Activated naive CD8-positive, alpha-beta T cell treated with anti-CD3 and anti-CD28 coated beads for 36 hours (primary cell): ENCODE measurements at places on chromosomes 16 and 17.

GRCh38 chr16:49485663-49486062 is 112.1 kb downstream of the C16orf78 start:
- no peak for DNase-seq

DNA sequence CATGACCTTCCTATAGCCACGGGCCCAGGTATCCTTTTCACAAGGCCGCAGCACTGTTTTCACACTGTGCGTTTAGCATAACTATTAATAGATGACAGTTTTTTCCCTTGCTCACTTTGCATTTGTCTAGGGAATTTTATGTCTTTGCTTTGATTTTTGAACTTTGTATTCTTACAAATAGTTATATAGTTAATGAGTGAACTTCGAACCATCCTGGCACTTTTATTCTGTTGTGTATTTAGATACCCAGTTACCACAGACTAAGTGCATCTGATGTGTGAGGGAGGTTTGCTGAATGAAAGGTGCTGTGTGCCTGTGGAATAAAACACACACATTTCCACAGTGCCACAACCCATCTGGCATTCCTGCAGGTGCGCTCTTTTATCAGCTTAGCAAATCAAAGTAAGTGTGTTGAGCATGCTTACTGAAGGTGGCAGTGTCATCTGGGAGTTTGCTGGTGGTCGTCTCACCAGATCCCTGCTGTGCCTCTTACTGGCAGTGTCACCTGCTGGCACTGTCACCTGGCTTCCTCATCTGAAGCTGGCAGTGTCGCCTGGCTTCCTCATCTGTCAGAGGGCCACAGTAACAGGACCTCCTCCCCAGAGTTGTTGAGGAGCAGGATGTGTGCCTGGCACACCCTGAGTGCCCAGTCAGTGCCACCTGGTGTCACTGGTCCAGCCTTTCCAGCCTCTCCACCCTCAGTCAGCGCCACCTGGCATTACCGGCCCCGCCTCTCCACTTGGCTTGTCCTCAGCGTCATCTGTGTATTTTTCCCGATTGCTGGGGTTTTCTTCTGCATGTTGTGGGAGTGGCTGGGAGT is 37.6 kb downstream of the USP10 start:
- no peak for DNase-seq

GRCh38 chr16:50910736-50911100 is 168.8 kb downstream of the CYLD start:
- no peak for DNase-seq

- peak; percentile 59 for DNase-seq
Observed at GRCh38 chr17:21286909-21287702, 2.6 kb downstream of the MAP2K3 start.

GRCh38 chr17:80660527-80661198 is 116.0 kb downstream of the RPTOR start:
- DNase-seq = no peak

- no peak for DNase-seq
Observed at GRCh38 chr17:38702916-38703741, 1.9 kb upstream of the MLLT6 start.

DNA sequence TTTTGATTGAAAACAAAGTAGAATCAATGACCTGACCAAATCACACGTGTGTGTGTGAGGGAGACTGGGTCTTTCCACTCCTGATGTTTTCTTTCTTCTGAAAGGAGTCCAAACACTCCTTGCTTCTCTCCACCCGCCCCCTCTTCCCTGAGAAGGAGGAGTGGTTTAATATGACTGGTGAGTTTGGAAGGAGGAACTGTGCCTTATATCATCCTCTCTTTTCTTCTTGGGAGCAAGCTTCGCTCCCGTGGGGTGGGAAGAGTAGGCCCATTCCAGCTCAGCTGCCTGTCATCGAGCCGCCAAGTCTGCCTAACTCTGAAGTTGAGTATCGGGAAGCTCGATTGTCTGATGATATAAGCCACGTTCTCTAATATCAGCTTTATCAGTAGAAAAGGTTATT is 96.5 kb downstream of the YPEL2 start:
- no peak for DNase-seq

DNA sequence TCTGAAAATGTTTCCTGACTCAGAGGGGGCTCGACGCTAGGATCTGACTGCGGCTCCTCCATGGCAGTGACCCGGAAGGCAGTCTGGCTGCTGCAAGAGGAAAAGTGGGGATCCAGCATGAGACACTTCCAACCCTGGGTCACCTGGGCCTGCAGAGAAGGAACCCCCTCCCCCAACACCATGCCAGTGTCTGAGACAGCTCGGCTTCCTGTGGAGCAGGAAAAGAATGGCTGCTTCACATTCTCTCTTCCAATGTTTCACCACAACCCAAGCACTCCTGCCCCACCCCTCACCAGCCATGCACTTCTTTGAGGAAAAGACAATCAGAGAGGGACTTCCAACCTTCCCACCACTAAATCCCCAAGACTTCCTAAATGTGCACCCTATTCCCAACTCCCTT is 10.8 kb downstream of the TP53 start:
- no peak for DNase-seq

DNA sequence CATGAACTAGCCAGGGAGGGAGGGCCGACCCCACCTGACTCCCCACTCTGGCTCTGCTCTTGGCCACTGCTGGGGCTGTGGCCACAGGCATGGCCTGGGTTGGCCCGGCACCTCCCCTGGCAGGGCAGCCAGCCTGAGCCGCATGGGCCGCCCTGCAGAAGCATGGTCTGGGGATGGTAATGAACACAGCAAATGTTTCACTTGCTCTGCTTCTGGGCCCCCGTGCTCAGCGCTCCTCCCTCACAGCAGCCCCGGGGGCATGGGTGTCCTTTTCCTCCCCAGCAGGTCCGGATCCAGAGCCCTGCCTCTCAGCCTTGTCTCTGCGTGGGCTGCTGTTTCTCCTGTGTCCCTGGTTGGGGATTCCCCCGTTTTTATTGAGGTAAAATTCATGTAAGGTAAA is 30.9 kb upstream of the KCNJ12 start:
- DNase-seq = no peak

DNA sequence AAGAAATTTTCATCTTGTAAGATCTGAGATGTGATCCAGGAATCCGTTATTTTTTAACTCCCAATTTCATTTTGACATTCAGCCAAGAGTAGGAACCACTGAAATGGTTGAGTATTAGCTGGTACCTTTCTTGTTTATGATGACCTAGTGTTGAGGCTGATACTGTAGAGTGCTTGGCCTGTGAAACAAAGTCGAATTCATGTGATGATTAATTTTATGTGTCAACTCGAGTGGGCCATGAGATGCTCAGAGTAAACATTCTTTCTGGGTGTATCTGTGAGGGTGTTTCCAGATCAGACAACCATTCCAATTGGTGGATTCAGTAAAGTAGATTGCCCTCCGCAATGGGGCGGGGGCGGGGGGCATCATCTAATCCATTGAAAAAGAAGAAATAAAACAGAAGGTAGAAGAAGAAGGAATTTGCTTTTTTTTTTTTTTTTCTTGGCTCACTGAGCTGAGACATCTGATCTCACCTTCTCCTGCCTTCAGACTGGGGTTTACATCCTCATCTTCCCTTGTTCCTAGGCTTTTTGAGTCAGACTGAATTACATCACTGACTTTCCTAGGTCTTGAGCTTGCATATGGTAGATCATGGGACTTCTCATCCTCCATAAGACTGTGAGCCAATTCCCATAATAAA is 264.6 kb upstream of the KCNJ16 start:
- no peak for DNase-seq

DNA sequence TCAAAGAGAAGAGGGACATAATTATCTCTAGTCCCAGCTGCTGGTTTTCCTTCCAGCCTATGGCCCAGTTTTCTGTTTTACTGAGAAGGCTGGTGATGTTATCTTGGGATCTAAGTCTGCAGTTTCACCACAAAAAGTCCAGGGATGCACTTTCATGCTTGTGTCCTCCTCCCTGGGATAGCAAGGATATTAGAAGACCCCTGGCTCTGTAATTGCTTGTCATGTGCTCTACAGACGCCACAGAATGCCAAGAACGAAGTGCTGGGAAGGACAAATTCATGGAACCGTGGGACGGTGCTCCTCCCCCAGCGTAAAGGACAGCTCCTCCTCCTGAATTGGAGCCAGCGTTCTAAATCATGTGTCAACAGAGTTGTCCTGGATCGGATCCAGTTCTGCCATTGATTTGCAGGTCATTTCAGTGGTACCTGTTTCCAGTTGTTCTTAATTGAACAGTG is 8.6 kb downstream of the MAPT start:
- no peak for DNase-seq

GRCh38 chr17:6346986-6347385 is 87.9 kb downstream of the AIPL1 start:
- DNase-seq = no peak

DNA sequence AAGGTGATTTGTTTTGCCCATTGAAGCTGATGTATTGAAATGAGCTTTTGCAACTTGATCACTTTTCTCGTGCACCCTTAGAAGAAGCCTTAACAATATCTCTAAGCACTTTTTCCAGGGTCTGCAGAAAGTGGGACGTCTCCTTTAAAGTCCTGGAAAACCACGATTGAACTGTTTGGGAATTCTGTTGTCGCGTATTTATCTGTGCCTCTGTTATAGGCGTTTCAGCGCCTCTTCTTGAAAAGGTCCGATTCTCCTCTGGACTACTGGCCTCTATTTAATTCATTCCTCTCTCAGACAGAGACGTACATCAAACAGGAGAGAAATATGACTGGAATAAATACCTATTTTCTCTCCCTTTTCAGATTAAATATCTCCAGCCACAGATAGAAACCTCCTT is 262.4 kb upstream of the PSMD7 start:
- DNase-seq = no peak

- no peak for DNase-seq
Observed at GRCh38 chr17:30576326-30576861, 99.2 kb downstream of the GOSR1 start.

- DNase-seq = no peak
Observed at GRCh38 chr16:81657224-81657623, 121.9 kb upstream of the PLCG2 start.

DNA sequence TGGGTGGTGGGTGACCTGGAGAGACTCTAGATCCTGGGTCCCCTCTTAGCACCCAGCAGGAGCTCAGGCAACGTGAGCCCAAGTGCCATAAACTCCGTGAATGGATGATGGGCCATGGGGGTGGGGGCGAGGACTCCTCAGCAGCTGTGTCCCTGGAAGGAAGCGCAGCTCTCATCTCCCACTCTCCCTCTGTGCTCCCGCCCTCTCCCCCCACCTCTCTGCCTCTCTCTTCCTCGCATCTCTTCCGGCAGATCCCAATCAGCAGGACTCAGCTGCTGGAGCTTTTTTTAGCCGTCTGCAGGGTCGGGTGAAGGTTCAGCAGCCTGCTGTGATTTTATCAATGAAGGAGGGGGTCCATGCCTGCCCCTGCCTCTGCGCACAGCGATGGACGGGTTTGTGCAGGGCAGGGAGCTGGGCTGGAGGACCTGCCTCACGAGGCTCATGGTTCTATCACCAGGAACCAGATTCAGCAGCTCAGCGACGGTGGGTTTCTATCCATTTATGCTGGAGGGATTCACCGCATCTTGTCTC is 8.3 kb downstream of the CCR7 start:
- DNase-seq = no peak

GRCh38 chr16:616733-617586 is 13.8 kb upstream of the WFIKKN1 start:
- no peak for DNase-seq

- DNase-seq = no peak
Observed at GRCh38 chr17:19290066-19290705, 53.0 kb downstream of the EPN2 start.

GRCh38 chr16:89071686-89072547 is 21.7 kb upstream of the ACSF3 start:
- DNase-seq = no peak

- no peak for DNase-seq
Observed at GRCh38 chr17:39069114-39069756, 82.2 kb downstream of the PLXDC1 start.

GRCh38 chr16:17452922-17453321 is 17.8 kb downstream of the XYLT1 start:
- no peak for DNase-seq

GRCh38 chr16:67872631-67873434 is at the start of gene EDC4:
Gene EDC4, plus strand, starts transcription at chr16:67873052. Its CDS starts 210 bp downstream, at chr16:67873262.
- peak; percentile 91 for DNase-seq
